ENCODE measurements at places on chromosomes 1 and 21. TPM values are rescaled to one million over a fixed set of nuclear protein-coding genes. Genes with fewer than 3 reads are reported as not detected.

Gene RNF186
- total RNA-seq = 22.9 TPM

Gene SLC30A10
- not detected for total RNA-seq

Gene DTL
- 0.38 TPM for total RNA-seq

Gene MLLT11
- 0.43 TPM for total RNA-seq

Gene GIPC2
- 16.4 TPM for total RNA-seq

Gene OLFML3
- 4.5 TPM for total RNA-seq
